IPS-NIHi11 (cell line): ENCODE measurements at places on chromosomes 4 and X.

GRCh38 chr4:185582651-185583400 is 47.5 kb upstream of the PDLIM3 start:
- no peak for DNase-seq

GRCh38 chr4:72553540-72554337 is 15.3 kb downstream of the ADAMTS3 start:
- no peak for DNase-seq

DNA sequence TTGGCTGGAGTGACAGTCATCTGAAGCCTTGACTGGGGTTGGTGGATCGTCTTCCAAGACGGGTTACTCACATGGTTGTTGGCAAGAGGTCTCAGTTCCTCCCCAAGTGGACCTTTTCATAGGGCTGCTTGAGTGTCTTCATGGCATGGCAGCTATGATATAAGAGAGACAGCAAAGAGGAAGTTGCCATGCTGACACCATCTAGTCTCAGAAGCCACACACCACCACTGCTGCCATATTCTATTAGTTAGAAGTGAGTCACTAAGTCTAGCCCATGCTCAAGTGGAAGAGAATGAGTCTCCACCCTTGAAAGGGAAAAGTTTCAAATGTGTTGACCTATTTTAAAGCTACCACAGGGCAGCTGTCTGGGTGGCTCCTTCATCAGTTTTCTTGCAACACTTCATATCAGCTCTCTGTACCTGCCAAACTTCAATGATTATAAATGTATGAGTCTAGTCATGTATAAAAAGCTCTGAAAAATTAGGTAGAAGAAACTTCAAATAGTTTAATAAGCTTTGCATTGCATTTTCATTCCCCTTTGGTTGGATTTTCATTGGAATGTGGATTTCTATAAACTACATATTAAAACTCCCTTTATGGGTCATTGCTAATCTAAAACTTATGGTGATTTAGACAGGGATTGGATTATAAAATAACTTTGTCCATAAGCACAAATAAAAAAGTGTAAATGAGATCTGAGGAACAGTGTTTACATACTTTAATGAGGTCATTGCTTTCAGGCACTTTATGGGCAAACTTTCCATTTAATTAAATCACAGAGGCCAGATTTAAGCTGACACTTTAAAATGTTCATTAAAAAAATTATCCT is 68.0 kb upstream of the ATXN3L start:
- no peak for DNase-seq

DNA sequence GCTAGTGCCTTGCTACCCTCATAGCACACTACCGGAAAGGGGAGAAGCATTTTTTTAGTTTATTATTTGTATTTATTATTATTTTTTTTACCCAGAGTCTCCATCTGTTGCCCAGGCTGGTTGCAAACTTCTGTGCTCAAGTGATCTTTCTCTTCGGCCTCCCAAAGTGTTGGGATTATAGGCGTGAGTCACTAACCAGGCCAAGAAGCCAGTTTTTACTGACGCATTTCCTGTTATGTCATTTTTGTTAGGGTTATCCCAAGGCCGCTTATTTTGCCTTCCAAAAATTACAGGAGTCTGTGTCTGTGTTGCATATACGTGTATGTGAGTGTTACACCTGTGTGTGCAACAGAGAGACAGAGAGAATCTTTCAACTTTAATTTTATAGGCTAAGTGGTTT is 404.5 kb downstream of the GBA3 start:
- DNase-seq, result no peak

GRCh38 chr4:163988865-163989264 is 494.4 kb downstream of the TMA16 start:
- no peak for DNase-seq

DNA sequence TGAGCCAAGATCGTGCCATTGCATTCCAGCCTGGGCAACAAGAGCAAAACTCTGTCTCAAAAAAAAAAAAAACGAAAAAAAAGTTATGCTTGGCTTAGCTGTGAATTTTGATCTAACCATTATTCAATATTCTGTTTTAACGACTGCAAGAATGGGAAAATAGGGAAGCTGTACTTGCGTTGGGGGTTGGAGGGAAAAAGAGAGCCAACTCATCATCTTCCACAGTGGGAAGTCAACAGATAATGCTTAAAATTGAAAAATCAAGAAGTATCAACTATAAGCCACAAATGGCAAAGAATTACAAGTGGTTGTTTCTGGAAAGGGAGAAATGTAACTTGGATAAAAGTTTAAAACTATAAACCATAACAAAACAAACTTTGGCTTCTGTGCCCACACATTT is 2.9 kb downstream of the TEC start:
- no peak for DNase-seq

GRCh38 chr4:3827616-3828492 is 61.7 kb downstream of the ADRA2C start:
- peak; percentile 73 for DNase-seq

- no peak for DNase-seq
Measured at GRCh38 chr4:99506781-99507180, 4.0 kb upstream of the C4orf17 start.

DNA sequence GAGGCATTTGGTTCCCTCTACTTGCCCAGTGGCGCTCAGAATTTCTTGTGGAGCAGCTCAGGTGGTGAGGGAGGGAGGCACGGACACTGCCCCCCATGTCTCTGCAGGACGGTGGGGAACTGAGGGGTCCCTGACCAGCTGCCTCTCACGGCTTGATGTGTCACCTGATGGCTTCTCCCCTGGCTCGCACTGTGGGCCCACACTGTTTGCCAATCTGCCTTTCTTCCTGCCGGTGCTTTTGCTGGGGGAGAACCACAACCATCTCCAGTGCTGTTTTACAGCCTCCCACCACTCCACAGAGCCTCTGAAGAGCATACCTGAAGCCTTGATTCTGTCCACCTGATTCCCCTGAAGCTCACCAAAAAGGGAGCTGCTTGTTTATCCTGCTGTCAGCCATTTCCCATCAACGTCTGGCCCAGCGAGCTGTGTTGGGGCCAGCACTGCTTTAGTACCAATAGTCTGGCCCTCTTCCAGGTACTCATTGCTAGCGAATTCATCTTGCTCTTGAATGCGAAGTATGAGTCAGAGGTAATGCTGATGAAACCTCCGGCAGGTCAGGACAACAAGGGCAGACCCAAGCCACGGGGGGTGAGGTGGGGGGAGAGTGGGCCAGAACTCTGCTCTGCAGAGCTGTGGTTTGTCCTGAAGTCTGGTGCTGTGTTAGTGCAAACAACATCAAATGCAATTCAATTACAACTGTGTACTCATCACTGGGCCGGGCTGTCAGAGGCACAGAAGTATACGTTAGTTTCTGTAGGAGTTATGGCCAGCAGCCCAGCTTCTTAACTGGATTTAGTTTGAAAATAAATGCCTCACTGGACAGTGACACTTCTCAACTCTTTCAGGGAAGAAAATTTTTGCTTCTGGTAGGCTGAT is 208.3 kb upstream of the JADE1 start:
- DNase-seq, result peak; percentile 44

GRCh38 chr4:176376032-176376614 is 56.4 kb downstream of the SPCS3 start:
- peak; percentile 18 for DNase-seq

DNA sequence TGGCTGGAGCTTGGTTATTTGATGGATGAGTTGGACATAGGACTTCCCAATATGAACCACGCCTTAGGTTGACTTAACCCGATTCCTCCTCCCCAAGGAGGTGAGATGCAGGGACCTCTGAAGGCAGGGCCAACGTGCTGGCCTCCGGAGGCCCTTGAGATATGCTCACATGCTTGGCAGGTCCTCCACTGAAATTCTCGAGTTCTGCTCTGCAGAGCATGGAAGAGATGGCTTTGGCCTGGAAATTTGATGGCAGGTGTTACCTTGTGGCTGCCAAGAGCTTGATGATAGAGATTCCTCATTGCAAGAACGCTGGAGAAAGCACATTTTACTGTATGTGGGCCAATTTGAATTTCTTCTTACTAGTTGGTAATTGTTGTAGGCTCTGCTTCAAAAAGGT is 117.4 kb upstream of the LIMCH1 start:
- DNase-seq, result no peak

DNA sequence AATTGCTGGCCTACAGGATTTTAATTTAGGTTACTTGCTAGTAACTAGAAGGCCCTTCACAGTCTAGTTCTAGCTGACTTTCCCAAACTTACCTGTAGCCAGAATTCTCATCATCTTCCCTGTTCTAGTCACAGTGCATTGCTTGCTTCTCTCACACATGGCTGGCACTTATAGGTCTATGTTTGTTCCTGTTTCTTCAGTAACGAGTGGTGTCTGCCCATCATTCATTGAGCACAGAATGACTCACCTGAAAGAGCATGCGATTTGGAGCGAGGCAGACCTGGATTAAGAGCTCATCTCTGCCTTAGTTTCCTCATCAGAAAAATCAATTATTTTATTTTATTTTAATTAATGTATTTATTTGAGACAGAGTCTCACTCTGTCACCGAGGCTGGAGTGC is 201.7 kb upstream of the ANK2 start:
- no peak for DNase-seq

GRCh38 chr4:48248559-48248953 is 21.1 kb downstream of the TEC start:
- no peak for DNase-seq
